SJCRH30 (cell line): ENCODE measurements at places on chromosomes 12 and 14. TPM values are rescaled to one million over a fixed set of nuclear protein-coding genes. Genes with fewer than 3 reads are reported as not detected.

Gene KRT2
- not detected in 2 replicates for total RNA-seq

GRCh38 chr14:45972416-45972815, 679.2 kb downstream of the RPL10L start:
- no peak for DNase-seq

Gene SSPN
- 2.8 and 4.0 TPM in 2 replicates for total RNA-seq

- no peak for DNase-seq
Observed at GRCh38 chr12:13465635-13466034, 269.1 kb downstream of the EMP1 start.

GRCh38 chr12:88299567-88300101, 157.5 kb downstream of the TMTC3 start:
- DNase-seq = peak; percentile 13

Gene KRT85
- not detected in 2 replicates for total RNA-seq

DNA sequence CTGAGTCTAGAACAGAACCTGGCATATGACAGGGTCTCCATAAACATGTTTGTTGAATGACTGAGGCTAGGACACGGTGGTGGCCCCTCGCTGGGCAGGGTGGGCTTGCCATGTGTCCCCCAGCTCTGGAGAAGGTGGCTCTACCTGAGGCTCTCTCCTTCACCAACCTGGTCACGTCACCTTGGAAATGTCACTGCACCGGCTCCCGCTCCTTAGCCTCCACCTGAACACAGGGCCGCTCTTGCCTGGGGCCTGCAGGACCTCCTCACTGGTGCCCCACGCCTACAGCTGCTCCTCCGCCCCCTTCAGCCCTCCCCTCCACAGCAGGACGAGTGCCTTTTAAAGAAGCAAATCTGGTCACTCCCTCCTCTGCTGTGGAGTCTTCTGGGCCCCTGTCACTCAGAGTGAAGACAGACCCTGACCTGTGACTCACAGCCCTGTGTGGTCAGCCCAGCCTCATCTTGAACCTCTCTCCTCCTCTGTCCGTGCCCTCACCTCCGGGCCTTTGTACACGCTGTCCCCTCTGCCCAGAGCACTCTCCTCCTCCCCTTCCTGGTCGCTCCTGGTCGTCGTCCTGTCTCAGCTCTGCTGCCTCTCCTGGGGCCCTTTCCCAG, 81.0 kb downstream of the ADGRD1 start:
- no peak for DNase-seq

DNA sequence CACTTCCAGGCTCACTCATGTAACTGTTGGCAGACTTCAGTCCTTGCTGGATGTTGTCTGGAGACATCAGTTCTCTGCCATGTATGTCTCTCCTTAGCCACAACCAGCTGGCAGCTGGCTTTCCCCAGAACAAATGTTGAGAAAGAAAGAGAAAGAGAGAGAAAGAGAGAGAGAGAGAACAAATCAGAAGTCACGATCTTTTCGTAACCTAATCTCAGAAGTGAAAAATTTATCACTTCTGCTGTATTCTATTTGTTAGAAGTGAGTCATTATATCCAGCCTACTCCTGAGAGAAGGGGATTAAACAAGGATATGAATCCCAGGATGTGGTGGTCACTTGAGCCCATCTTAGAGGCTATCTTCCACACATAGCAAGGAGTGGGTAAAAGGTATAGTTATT, 101.2 kb downstream of the BTG1 start:
- DNase-seq = peak; percentile 54

GRCh38 chr12:77299910-77300669, 234.7 kb upstream of the E2F7 start:
- DNase-seq = no peak

- no peak for DNase-seq
Observed at GRCh38 chr14:44895716-44896115, 66.0 kb downstream of the KLHL28 start.

Gene GLIPR1
- total RNA-seq = 1.6 and 1.7 TPM in 2 replicates

GRCh38 chr12:103308396-103308795, 187.4 kb downstream of the C12orf42 start:
- DNase-seq = no peak

DNA sequence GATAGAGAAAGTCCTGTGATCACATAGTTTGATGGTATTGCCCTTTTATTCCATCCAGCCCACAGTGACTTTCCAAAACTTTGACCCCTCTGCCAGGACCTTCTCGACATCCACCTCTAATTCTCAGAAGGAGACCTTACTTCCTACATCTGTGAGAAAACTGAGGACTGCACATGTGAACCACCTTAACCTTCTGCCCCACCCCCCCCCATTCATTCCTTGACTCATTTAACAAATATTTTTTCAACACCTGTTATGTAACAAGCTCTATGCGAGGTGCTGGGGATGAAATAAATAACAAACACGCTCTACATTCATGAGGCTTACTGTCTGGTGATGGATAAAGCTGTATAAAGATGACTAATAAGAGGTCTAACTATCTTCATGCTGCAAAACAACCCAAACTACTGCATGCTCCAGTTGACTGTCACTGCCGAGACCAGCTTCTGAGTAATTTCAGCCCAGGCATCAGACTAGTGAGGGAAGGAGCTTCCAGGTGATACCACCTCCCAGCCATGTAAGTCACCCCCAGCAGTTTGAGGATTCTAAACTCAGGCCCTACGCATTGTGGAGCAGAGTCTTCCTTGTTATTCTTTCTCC, 1.9 kb upstream of the HAL start:
- DNase-seq = no peak

DNA sequence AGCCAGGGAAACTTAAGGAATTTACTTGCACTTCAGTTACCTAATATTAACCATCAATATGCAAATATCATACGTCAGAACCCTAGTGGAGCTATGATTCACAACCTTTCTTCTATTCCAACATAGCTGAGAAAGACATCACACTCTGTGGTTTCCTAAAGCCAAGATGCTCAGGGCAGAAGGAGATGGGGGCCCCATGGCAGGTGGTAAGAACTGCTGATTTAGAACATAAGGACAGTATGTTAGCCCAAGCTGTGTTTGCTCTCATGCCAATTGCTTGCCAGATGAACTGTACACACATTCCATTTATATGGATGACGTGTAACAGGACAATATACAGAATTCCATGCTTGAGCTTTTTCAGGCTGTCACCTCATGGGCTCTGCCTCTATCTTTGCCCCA, 34.6 kb downstream of the HECTD4 start:
- no peak for DNase-seq

Gene MIP
- total RNA-seq = not detected in 2 replicates

DNA sequence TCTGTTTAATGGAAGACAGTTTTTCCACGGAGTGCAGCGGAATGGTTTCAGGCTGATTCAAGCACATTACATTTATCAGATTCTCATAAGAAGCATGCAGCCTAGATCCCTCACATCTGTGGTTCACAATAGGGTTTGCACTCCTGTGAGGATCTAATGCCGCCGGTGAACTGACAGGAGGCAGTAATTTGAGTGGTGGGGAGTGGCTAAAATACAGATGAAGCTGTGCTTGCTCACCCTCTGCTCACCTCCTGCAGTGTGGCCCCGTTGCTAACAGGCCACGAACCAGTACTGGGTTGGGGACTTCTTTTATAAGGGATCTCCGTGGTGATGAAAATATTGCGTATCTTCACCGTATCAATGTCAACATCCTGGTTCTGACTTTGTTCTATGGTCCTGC, 107.8 kb downstream of the OTX2 start:
- no peak for DNase-seq
